ENCODE measurements at places on chromosomes 13 and 19. TPM values are rescaled to one million over a fixed set of nuclear protein-coding genes. Genes with fewer than 3 reads are reported as not detected.

The ARHGAP33 gene
- total RNA-seq, result 8.4 TPM

The PRTN3 gene
- total RNA-seq, result not detected

The MYPOP gene
- total RNA-seq, result 3.6 TPM

The ZNF329 gene
- 4.9 TPM for total RNA-seq

The THSD1 gene
- total RNA-seq, result 8.6 TPM

The CHERP gene
- total RNA-seq, result 11.7 TPM

The KIR3DL1 gene
- not detected for total RNA-seq

All from mesangial cell (primary cell).